Neural cell (in vitro differentiated cells): ENCODE measurements at places on chromosomes 2 and 18. TPM values are rescaled to one million over a fixed set of nuclear protein-coding genes. Genes with fewer than 3 reads are reported as not detected.

Gene EPG5
- 18.0 and 18.4 TPM in 2 replicates for polyA plus RNA-seq

Gene TMSB10
- polyA plus RNA-seq, result 14,494 and 15,324 TPM in 2 replicates

Gene TMEM182
- polyA plus RNA-seq, result 3.8 and 4.0 TPM in 2 replicates

Gene REG1B
- not detected in 2 replicates for polyA plus RNA-seq

Gene APCDD1
- polyA plus RNA-seq, result 0.58 and 1.1 TPM in 2 replicates

Gene SRBD1
- polyA plus RNA-seq, result 3.7 and 5.3 TPM in 2 replicates

Gene CYRIA
- 64.0 and 67.0 TPM in 2 replicates for polyA plus RNA-seq

Gene GALNT13
- polyA plus RNA-seq, result 10.9 and 12.4 TPM in 2 replicates

Gene MFSD6
- polyA plus RNA-seq, result 11.8 and 15.8 TPM in 2 replicates

Gene BUB1
- polyA plus RNA-seq, result 2.1 and 2.4 TPM in 2 replicates

Gene TBR1
- polyA plus RNA-seq, result 4.5 and 7.2 TPM in 2 replicates

Gene HOXD8
- polyA plus RNA-seq, result not detected in 2 replicates

Gene PROM2
- polyA plus RNA-seq, result 2.2 and 2.3 TPM in 2 replicates

Gene SNRPD1
- 51.1 and 68.2 TPM in 2 replicates for polyA plus RNA-seq
